ENCODE measurements at places on chromosomes 6 and 20.

DNA sequence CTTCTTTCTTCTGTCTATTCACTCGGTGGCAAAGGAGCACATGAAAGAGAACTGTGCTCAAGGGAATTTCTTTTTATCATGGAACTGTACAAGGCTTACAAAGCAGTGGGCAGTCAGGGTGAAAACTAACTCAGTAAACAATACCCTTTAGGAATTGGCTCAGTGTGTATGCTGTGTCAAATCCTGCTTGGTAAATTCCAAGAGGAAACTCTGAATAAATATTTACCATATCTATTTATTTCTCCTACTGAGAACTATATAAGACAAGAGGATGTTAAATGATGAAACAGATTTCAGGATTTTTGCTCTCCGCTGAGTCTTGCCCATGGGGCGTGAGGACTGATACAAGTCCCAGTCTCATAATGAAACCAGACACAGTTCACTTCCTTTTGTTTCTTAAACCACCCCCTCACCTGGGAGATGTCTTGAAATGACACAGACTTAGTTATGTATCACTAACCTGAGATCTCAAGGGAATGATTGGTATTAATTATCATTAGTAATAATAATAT is 188.8 kb downstream of the BACH2 start:
- no peak for DNase-seq

- no peak for DNase-seq
These were observed 2.9 kb downstream of the PKIG start for GRCh38 chr20:44585057-44585963.

- DNase-seq, result no peak
These were observed 43.1 kb upstream of the TNFAIP3 start for GRCh38 chr6:137823826-137824555.

- DNase-seq, result no peak
These were observed 96.6 kb upstream of the PLEKHG1 start for GRCh38 chr6:150503041-150503440.

GRCh38 chr20:2984028-2984501 is 59.4 kb upstream of the GNRH2 start:
- DNase-seq, result no peak

DNA sequence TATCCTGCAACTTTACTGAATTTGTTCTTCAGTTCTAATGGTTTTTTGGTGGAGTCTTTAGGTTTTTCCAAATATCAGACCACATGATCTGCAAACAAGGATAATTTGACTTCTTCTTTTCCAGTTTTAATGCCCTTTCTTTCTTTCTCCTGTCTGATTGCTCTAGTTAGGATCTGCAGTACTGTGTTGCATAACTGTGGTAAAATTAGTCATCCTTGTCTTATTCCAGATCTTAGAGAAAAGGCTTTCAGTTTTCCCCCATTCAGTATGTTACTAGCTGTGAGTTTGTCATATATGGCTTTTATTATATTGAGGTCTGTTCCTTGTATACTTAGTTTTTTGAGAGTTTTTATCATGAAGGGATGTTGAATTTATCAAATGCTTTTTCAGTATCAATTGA is 4.3 kb downstream of the MICA start:
- DNase-seq, result no peak

- DNase-seq, result no peak
These were observed 111.3 kb downstream of the ADGRG6 start for GRCh38 chr6:142413111-142413510.

GRCh38 chr20:13149371-13150105 is 71.5 kb upstream of the ISM1 start:
- no peak for DNase-seq

GRCh38 chr20:25859649-25860530 is 163.2 kb upstream of the ZNF337 start:
- DNase-seq, result peak; percentile 53

DNA sequence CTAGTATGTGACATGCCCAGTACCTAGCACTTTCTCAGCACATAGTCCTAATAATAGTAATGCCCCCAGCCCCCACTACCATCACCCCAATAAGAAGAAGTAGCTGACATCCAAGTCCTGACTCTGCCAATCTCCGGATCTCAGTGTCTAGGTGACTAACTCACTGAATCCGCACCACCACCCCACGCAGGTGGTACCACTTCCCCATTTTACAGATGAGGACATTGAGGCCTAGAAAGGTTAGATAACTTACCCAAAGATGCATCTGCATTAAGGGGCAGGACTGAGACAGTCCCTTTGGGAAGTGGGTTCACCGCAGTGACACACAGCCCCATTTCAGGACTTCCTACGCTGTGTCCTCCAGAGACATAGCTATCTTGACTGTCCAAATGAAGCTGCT is 241.2 kb downstream of the TFAP2C start:
- DNase-seq, result no peak

All from DMS79 treated with DMSO at 0.1 percent for 48 hours (cell line).